WERI-Rb-1 (cell line): ENCODE measurements at places on chromosomes 3 and 15.

- no peak for DNase-seq
These were observed 50.4 kb downstream of the DNAH1 start for GRCh38 chr3:52366527-52366926.

GRCh38 chr3:138879541-138880380, 45.0 kb upstream of the PIK3CB start:
- no peak for DNase-seq

DNA sequence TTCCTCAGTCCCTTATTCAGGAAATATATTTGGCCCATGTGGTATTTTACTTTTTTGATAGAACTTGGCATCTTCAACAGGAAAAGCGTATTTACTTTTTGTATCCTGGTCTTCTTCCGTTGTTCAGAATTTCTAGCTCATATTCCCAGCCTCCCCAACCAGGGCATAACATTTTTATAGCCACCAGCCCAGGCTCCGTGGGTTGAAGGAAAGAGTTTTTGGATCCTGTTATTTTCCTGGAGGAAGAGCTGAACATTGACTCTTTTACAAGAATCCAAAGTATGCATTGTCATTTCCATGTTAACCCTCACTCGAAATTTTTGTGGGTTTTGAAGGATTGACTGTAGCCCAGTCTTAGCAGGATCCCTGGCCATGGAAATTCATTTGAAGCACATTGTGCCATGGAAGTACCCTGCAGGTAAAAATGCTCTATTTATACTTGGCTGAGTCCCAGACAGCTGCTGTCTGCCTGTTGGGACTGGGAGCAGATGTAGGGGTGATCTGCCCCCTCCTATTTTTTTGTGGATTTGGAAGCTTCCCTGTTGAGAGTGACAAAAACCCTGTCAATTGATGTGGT, 98.8 kb downstream of the AKAP13 start:
- no peak for DNase-seq

- DNase-seq: no peak
These were observed 117.3 kb upstream of the PLXND1 start for GRCh38 chr3:129723558-129724324.

DNA sequence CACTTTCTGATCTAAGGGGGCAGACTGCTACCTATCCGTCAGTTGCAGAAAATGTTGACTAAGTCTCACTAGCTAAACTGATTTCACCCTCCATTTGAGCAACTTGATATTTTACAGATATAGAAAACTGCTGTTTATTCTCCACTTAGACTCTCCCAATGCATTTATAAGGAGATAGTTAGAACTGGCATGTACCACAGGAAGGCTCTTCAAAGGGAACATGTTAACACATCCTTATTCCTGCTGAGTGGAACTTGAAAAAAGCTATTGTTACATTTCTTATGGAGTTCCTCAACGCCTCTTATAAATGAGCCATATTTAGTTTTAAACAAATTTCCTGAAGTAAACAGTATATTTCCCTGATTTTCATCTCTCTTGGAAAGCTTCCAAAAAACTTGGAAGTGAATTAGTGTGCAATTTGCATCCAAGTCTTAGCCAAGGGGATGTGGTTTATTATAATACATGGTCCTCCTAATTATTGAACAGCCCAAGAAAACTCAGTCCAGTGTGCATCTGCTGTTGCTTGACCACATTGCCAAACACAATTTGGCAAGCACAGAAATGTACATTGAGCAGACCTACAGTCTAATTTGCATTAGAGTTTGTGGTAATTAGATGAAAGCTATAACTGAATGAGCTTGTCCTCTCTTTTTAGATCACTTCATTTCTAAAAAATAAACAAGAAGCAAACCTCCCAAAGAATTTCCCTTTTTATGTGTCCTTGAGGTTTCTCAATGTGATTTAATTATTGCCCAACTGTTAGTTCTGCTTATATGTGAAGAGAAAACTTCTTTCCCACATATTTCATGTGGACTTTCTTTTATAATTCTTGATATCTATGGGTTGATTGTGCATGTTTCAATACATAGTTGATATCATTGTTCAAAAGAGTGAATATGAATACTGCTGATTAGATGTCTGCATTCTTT, 72.6 kb upstream of the DPH6 start:
- DNase-seq: no peak

DNA sequence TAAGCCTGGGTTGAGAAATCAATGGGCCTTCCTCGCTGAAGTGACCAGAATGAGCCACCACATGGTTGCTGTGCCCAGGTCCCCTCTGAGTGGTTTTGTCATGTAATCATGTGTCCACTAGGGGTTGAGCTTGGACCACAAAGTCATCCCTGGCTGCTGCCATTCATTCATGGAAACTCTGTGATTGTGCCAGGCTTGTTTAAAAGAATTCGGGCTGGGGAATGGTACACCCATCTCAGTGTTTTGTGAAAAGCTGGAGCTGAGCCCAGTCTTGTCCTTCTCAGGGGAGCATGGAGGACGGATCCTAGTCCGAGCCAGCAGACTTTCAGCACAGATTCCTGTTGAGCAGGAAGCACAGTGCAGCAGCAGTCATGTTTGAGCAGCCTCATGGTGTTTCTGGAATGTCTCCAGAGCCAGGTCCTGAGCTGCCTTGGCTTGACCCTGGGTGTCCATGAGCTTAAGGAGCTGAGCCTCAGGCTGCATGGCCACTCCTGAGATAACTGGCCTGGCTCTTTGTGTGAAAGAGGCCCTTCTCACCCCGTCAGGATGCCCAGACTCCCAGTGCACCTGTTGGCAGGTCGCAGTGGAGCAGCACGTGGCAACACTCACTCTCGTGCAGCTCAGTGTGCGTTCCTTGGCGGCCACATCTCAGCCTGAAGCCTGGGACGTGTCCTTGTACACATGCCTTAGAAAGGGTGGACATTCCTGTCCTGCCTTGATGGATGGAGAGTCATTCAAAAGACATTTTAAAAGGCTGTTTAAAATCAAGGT, 260.3 kb upstream of the TPM1 start:
- DNase-seq: peak; percentile 67

DNA sequence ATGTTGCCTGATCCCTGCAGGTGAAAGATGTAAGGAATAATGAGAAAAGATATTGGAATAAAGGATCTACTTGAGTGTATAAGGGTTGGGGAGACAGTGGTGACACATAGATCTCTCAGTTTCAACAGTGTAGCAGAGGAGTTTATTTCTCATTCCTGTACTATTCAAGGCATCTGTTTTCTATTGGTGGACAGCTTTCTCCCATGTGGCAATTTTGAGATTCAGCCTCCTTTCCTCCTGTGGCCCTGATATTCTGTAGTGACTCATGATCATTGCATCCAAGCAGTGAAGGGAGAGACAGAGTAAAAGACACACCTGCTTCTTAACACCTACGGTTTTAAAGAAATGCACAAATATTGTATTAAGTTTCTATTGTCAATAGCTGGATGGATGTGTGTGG, 327.6 kb downstream of the GRM7 start:
- DNase-seq: no peak

DNA sequence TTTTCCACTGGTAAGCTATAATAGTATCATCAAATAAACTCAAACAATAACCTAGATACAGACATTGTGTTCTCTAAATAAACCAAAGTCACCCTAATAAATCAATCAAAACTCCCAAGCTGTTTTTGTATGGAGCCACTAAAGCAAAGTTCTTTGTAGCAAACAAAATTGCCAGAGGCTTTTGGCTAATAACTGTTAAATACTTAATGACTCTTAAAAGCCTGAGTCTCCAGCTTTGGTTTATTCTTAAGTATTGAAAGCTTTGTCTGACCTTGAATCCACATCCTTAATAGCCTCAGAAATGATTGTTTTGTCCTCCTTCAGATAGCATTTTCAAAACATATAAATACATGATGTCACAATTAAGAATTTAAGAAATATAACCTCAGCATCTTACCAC, 725.3 kb downstream of the SI start:
- DNase-seq: no peak

DNA sequence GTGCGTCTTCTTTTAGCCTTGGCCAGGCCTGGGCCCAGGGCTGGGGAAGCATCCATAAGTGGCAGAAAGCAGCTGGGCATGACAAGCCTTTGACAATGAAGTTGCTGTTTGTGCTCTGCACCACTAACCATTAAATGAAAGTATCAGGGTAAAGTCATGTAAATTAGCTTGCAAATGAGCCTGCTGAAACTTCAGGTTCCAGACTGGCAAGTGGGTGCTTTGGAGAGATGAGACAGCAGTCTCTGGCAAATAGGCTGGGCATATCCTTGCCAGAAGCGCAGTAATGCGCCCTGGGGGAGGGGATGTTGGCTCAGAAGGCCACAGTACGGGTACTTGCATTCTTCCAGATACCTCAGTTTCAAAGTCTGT, 40.7 kb downstream of the RAB6B start:
- no peak for DNase-seq

DNA sequence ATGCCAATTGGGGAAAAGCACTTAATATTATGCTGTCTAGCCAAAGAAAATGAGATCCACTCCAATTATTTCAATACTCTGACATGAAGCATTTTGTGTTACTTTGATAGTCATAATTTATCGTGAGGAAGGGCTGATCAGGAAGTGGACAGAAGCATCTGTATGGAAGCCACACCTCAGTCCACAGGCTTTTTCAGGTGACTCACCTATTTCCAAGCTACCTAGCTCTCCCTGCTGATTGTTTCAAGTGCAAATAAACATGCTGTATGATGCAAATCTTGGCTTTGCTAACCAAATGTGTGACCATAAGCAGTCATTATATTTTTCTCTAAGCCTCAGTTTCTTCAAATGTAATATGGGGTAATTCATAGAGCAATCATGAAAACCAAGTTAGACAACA, 30.8 kb upstream of the CPB1 start:
- no peak for DNase-seq

GRCh38 chr15:95690631-95691340, 639.7 kb upstream of the NR2F2 start:
- DNase-seq: no peak

GRCh38 chr15:58243070-58243469, 104.9 kb downstream of the AQP9 start:
- no peak for DNase-seq

DNA sequence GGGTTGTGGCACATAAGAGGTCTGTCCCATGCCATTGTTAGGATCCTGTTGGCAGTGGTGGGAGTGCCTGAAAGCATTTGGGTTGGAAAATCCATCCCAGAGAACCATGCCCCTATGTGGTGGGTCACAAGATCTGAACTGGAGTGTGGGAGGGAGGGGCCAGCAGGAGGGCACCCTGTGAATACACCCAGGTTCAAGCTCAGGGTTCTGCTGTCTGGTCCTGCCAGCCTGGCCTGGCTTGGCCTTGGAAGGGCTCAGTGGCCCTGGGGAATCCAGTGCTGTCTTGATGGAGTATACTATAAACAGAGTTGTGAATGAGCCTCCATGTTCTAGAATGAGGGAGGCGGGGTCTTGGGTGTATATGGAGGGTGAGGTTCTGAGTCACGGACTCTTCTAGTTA, 11.8 kb downstream of the ANKDD1A start:
- DNase-seq: no peak

DNA sequence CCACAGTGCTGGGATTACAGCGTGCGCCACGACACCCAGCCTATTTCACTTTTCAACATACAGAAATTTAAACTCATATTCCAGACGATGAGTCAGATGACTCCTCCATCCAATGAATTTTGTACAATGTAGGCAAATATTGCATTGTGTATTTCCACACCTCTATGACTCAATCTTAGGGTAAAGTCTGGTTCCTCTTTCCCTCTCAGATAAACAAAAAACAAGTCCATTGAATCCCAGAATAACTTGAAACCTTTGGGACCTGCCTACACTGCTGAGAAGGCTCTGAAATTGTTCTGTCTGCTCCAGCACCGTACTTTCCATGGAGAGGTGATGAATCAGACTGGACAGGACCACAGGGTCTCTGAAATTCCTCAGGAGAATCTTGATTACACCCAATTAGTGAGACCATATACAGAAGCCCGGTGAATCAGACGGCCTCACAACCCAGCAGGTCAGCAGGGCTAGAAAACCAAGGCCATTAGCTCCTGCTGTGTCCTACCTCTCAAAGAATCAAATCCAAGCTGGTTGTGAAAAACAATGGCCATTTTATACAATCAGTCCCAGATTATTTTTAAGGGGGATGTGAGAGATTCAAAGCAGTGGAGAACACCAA, 112.6 kb downstream of the ERC2 start:
- no peak for DNase-seq

- DNase-seq: no peak
These were observed 8.4 kb downstream of the TBC1D21 start for GRCh38 chr15:73881579-73882320.

GRCh38 chr3:134364061-134364935, 9.9 kb downstream of the AMOTL2 start:
- peak; percentile 94 for DNase-seq

DNA sequence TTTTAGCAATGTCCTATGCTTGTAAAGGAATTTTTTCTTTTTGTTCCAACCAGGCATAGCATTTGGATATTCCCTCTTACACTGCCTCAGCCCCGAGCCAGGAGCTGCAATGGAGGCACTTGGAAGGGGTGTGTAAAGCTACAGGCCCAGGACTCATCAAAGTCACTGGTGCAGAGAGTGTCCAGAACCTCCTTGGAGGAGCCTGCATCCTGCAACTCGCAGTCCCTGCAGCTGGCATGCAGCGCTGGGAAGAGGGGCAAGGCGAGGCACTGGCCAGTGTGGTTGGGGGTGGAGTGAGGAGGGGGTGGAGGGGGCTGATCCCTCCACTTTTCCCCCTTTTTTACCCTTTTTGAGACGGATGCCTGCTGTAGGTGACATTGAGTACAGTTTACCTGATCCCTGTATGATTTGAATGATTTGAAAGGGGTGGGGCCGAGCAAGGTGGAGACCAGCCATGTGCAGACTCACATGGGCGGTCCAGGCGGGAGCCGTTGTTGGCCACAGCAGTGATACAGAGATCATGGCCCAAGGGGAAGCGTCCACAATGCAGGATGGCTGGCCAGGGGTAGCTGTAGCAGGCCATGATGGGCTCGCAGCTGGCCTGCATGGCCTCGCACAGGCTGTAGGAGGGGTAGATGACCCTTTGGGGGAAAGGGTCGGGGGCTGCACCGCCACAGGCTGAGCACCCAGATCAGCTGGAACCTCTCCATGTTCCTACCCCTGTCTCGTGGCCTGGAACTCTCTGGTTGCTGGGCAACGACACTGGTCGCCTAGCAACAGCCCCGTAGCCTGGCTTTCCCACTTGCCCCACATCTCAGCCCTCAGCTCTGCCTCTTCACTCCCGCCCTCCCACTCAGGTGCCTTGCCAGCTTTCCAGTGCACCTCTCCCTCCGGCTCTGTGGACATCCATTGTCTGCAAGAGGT, 7.9 kb downstream of the P4HTM start:
- DNase-seq: no peak

- no peak for DNase-seq
These were observed 2.3 kb downstream of the FEZF2 start for GRCh38 chr3:62370858-62371719.

- DNase-seq: peak; percentile 38
These were observed 5.8 kb upstream of the DBR1 start for GRCh38 chr3:138180375-138181029.

GRCh38 chr3:1501406-1502115, 408.7 kb downstream of the CNTN6 start:
- DNase-seq: no peak

GRCh38 chr15:25171111-25171811, 216.5 kb downstream of the SNRPN start:
- peak; percentile 3 for DNase-seq

DNA sequence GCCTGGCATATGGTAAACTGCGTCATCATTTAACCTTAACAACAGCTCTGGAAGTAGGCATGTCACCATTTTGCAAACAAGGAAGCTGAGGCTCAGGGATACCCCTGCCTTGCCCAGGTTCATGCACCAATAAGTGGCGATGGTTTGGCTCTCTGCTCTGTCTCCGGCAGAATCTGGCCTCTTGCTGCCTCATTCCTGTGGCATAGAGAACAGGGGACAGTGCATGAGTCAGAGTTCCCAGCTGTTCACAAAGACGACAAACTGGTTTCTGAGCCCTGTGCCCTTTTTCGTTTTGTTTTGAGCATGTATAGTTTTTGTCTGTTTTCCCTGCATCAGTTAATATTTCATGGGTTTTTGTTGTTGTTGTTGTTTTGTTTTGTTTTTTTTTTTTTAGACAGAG, 236.8 kb downstream of the OPA1 start:
- DNase-seq: no peak
